ENCODE measurements at places on chromosomes 2 and 18.

DNA sequence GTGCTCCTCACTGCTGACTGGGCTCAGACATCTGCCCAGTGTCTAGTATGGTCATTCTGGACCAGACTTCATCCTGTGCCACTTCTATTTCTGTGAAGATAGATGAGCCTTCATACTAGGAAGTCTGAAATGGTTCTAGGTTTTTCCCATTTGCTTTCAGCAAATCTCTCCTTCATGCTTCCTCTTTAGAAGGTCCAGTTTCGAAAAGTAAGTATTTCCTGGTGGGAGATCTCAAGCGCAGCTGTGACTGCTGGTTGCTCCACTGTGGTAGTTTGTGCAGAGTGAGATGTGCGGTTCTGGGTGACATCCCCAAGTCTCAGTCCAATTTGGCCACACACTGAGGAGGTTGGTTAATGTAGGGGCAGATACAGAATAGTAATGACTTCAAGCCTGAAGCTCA is 14.4 kb downstream of the IL36B start:
- DNase-seq: no peak

DNA sequence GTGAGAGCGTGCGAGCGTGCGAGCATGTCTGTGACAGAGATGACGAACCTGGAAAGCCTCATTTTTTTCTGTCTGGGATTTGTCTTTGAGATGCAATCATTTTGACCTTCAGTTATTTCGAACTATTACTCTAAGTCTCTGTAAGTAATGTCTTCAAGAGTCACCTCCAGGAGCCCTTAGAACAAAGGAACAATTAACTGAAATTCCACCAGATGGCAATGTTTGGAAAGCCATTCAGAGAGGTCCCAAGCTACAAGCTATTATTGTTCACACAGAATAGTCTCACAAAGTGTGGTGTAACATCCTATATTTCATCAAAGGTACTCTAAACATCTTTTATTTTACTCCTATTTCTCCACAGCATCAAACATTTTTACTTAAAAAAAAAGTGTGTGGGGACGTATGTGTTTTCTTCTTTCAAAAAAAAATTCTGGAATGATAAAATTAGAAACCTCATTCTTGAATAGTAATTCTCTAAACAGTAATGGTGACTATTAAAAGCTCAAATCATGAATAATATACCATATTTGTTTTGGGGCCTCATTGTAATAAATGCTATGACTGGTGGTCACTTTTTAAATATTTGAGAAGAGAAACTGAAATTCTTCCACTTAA is 35.1 kb upstream of the MAPRE2 start:
- no peak for DNase-seq

GRCh38 chr2:38505779-38506178 is 96.9 kb downstream of the HNRNPLL start:
- peak; percentile 81 for DNase-seq

- no peak for DNase-seq
Measured at GRCh38 chr2:16613539-16614011, 52.1 kb downstream of the CYRIA start.

DNA sequence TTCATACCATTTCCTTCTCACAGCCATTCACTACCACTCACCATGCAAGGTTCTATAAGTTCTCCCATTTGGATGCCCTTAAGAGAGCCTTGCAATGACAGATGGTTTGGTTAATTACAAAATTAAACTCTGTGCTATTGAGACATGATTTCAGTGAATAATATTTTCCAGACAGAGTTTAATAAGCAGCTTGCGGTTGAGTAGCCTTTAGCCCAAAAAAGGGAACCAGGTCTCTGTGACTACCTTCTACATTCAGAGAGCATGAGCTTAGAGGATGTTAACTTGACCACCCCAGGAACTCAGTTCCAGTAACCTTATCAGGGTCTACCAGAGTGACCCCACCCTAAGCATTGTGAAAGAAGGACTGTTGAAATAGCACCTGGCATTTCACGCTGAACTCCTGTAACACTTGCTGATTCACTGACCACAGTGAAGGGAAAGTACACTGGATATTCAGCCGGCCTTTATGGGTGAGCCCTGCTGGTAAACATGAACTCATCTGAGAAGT is 1173.1 kb upstream of the ZEB2 start:
- no peak for DNase-seq

- DNase-seq: peak; percentile 85
Measured at GRCh38 chr2:236663287-236664101, 93.9 kb downstream of the ACKR3 start.

DNA sequence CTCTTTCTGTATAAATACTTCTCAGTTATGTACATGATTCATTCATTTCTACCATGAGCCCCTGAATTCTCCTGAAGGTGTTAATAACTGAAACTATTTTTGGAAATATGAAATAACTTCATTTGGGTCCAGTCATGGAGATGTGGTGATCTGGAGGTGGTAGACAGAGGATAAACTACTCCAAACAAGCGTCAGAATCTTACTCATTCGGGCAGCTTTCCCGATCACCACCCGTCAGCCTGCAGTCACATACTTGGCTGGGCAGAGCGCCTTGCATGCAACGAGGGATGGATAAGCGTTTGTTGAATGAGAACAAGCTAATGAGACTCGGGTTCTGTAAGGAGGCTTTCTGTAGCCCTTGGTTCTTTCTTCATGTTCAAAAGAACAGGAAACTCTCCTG is 222.7 kb downstream of the CD226 start:
- DNase-seq: no peak

- DNase-seq: no peak
Measured at GRCh38 chr2:138846216-138846821, 66.1 kb upstream of the NXPH2 start.

- no peak for DNase-seq
Measured at GRCh38 chr18:14117606-14118005, 14.6 kb downstream of the ZNF519 start.

- no peak for DNase-seq
Measured at GRCh38 chr2:149278872-149279264, 51.5 kb upstream of the LYPD6 start.

GRCh38 chr2:113157897-113158753 is 15.6 kb upstream of the PSD4 start:
- no peak for DNase-seq

DNA sequence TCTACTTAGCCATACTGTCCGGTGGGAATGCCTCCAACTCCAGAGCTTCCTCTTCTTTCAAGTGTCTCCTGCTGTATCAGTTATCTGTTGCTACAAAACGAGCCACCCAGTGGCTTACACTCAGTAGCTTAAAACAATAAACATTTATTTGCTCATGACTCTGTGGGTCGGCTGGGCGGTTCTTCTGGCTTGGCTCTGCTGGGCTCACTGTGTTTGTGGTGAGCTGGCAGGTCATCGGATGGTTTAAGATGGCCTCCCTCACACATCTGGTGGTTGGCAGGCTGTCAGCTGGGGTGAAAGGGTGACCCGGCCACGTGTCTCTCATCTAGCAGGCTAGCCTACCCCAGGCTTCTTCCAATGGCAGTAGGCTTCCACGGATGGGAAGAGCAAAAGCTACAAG is 122.4 kb upstream of the SLC1A4 start:
- peak; percentile 90 for DNase-seq

DNA sequence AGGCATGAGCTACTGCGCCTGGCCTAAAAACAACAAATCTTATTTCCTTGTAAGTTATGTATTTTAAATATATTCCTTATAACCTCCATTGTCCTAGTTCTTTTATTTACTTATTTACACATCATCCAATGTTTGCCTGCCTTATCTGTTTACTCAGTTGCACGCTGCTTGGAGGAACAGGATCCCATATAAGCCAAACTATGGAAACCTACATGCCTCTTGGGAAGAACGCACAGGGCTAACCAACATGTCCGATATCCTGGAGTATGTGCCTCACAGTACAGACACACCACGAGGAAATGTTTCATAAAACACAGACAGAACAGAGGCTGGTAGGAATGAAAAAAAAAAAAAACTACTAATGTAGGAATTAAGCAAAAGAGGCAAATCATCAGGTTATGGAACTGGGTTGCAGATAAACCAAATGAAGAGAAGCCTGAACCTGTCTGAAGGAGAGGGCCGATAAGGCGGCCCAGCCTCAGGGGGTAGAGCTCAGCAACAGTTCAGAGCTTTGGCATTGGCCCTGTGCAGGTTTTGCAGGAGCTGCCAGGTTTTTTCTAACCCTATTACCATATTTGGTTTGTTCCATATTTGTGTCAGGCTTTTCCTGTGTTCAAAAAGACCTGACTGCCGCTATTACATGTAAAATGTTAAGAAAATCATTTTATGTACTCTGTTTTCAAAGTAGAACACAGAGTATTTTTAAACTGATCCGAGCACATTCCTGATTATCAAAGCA is 19.9 kb upstream of the SP3 start:
- no peak for DNase-seq

DNA sequence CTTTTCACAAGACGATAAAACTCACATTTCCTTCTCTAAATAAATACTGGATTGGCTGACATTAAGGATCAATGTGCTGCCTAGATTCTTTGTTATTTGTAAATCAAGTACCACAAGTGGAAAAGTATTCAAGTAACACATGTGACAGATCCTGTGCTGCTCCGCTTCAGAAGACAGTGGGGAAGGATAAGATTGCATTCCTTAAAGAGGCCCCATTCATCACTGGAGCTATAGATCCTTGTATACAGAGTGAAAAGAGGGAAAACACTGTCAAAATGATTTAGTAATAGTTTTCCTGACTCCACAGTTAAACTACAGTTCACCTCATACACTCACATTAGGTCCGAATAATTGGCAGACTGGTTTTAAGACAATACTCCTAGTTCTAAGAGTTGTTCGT is 108.0 kb upstream of the CSRNP3 start:
- no peak for DNase-seq

DNA sequence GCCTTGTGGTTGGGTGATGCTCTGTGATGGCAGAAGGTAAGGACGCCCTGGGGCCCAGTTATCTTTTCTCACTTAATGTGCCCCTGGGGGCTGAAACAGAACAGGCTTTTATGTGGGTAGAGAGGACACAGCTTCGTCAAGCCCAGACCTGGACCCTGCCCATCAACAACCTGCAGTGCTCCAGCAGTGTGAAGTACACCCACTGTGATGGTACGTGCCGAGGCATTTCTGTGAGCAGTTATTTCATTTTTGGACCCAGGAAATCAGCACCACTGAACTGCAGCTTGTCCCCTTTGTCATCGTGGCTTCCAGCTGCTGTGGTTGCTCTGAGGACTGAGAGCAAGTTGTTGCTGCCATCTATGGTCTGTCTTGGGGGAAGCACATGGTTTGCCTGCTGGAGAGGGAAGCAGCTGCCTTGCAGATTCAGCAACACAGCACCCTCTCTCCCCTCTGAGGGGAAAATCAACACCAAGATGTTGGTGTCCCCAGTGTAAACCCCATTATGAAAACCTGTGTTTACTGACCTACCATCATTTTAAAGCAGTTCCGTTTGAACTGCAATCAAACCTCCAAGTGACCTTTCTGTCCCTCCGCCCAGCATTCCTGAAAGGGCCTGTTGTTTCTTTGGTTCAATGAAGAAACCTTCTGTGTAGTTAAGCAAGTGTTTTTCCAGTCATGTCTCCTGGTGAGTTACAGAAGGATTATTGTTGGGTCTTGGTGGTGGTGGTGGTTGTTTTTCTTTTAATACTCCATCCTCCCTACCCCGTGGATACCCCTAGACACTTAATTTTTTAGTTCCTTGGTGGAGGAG is 158.2 kb downstream of the MGAT5 start:
- peak; percentile 83 for DNase-seq

DNA sequence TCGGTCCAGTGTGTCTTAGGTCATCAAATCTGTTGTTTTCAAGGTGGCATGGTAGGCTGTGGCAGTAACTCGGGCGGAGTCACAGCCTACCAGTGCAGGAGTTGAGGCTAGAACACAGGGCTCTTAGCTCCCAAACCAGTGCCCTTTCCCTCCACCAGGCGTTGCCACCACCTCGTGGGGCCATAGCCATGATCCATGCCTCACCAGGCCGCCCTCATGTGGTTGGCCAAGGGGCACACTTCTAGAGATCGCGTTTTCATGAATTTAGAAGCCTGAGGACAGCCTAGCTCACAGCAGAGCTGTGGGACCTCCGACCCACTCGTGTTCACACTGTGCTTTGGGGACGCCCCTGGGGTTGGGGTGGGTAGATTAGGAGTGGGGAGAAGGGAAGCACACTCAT is 10.6 kb downstream of the SEC11C start:
- DNase-seq: no peak

DNA sequence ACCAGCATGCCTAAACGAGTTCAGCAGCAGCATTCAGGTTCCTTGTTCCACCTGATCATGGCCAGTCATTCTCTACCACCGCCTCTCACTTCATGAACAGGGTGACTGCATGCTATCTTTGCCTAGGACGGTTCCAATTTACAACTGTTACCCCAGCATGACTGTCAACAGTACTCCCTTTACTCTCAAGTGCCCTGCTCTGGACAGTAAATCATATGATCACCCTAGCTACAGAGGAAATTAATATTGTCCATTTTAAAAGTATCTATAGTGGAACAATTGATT is 25.7 kb downstream of the MGAT4A start:
- DNase-seq: no peak

- DNase-seq: no peak
Measured at GRCh38 chr2:238803996-238804870, 43.7 kb upstream of the TWIST2 start.

DNA sequence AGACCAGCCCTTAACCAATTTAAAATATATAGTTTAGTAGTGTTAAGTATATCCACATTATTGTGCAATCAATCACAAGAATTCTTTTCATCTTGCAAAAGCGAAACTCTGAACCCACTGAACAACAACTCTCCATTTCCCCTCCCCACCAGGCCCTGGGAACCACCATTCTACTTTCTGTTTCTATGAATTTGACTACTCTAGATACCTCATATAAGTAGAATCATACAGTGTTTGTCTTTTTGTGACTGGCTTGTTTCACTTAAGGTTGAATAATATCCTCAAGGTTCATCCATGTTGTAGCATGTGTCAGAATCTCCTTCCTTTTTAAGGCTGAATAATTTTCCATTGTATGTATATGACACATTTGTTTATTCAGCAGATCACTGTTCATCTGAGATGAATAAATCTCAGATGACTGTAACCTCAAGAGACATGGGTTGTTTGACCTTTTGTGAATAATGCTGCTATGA is 8.1 kb upstream of the SOS1 start:
- DNase-seq: no peak

- no peak for DNase-seq
Measured at GRCh38 chr2:102753563-102754159, 8.2 kb upstream of the TMEM182 start.

Data from sciatic nerve (tissue), 2 donors.